ENCODE measurements at places on chromosomes 13 and 19.

- no peak for DNase-seq
Observed at GRCh38 chr13:86725105-86725504, 925.9 kb upstream of the SLITRK6 start.

DNA sequence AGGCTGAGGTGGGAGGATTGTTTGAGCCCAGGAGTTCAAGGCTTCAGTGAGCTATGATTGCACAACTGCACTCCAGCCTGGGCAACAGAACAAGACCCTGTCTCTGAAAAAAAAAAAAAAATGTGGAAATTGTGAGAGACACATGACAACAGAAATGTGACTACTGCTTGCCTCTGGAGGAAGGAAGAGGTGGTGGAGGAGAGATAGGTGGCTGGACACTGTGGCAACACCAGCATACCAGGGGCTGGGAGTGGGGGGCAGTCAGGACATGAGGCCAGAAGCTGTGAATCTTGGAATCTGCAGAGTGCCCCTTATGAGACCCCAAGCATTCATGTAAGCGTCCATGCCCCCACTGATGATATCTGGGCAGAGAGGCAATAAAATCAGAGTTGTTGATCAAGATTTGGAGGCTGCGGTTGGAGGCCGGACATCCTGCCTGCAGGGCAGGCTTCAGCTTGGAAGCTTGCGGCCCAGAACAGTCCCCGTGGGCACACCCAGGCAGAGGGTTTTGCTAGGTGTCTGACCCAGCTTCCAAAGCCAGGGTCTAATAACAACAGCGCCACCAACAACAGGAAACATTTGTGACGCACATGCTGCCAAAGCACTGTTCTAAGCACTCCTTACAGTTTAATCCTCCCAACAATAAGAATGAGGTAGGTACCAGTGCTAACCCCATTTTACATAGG lies 16.9 kb downstream of the FAM187B start:
- DNase-seq, result peak; percentile 56

DNA sequence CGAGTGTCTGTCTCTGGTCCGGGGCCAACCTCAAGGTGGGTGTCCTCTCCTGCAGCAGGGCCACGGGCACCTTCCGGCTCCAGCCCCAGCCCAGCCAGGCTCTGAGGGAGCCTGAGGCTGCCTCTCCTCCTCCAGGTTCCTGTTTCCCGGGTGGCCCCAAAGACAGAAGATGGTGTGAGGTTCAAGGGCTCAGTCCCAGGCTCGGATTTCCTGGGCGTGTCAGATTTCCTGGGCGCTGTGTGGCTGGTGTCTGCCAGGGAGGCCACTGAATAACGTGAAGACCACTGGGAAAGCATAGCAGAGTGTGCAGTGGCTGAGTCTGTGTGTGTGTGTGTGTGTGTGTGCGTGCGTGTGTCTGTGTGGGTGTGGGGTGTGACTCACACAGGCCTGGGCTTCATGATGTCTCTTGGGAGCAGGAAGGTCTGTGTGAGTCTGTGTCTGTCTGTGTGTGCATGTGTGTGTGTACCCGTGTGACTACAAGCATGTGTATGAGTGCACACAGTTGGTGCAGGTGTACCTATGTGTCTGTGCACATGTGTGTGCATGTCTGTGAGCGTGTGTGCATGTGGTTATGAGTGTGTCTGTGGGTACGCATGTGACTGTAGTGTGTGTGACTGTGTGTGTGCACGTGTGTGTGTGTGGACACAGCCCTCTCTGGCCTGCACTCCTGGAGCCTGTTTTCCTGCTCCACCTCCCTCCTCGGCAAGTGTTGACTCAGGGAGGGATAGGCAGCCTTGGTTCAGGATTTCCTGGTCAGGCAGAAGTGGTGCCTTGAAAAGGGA lies 28.3 kb downstream of the CEBPA start:
- DNase-seq, result no peak

GRCh38 chr13:41418027-41418426 lies 39.3 kb upstream of the RGCC start:
- no peak for DNase-seq

GRCh38 chr13:95642028-95642621 lies 2.4 kb downstream of the DZIP1 start:
- no peak for DNase-seq

DNA sequence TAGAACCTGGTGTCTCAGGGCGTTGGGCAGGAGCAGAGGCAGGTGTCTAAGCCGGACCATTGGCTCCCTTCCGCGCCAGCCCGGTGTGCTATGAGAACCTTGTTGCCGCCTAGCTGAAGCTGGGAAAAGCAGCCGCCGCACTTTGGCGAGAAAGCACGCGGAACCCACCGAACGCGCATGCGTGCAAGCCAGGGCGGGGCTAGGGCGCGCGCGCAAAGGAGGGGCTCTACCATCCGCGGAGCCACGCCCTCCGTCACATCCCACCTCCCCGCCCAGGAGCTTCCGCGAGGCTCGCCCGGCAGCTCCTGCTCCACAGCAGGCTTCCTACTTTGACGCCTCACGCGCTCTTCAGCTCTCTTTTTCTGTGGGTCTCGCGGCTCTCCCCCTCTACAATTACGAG lies 51.3 kb downstream of the WDR87 start:
- no peak for DNase-seq

DNA sequence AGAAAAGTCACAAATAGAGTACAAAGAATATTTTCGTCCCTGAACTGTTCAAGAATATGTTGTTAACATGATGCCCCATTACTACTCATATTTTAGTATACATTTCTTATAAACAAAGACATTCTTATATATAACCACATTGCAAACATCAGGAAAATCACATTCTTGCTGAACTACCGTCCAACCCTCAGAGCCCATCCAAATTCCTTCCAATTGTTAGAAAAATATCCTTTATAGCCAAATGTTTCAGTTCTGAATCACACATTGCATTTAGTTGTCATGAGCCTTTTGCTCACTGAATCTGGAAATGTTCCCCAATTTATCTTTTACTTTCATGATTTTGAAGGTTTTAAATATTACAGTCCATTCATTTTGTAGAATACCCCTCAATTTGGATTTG lies 467.8 kb upstream of the ARGLU1 start:
- DNase-seq, result no peak

DNA sequence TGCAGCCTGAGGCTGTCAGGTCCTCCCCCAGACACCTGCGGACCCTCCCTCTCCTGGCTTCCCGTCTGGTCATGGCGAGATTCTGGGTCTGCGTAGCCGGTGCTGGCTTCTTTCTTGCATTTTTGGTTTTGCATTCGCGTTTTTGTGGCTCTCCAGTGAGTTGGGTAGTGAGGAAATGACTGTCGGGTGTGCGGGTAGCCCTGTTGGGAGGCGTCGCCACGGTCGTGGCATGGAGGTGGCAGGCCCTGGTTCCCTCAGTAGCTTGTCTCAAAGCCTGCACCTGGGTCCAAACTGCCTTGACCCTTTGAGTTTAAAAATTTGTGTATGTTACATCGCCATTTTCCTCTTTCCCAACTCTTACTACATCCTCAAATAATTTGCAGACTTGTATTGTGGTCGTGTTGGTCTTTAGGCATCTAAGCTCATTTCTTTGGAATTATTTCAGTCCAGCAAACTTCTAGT lies 344 bp downstream of the NHLRC3 start:
- DNase-seq, result peak; percentile 27

DNA sequence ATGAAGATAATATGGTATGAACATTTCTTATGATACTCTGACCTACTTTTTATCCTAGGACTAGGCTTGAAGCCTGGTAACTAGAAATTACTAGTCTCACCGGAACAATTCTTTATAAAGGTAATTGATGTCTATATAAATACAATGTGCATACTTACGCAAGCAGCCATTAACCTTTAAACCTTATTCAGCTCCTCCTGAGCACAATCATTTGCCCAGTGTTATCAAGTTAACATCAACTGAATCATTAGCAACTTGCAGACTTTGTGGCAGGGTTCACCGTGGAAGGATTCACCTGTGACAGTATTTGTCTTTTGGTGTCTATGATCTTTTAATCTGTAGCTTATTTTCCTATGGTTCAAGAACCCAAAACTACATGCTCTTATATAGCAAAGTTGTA lies 508.6 kb upstream of the KLHL1 start:
- DNase-seq, result no peak

DNA sequence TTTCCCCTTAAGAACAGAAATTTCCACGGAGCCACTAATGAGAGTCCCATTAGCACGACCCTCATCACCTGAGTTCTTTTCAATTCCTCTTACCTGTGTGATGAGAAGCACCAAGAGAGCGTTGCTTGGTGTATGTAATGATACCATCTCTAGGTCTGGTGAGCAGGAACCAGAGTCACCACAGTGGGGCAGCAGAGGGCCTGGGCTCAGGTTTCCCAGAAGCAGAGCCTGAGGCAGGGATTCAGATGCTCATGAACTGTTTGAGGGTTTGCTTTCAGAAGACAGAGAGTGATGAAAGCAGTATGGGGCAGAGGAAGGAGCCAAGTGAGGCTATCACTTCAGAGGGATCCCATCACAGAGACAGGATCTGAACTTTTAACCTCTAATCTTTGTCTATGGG lies 3.1 kb upstream of the PTPRH start:
- DNase-seq, result no peak

- DNase-seq, result no peak
Observed at GRCh38 chr19:22893855-22894270, 61.8 kb downstream of the ZNF723 start.

GRCh38 chr13:31029102-31029501 lies 96.6 kb downstream of the TEX26 start:
- DNase-seq, result no peak

- no peak for DNase-seq
Observed at GRCh38 chr13:83215627-83216026, 666.6 kb downstream of the SLITRK1 start.

- no peak for DNase-seq
Observed at GRCh38 chr13:102291587-102292218, 110.1 kb downstream of the FGF14 start.

DNA sequence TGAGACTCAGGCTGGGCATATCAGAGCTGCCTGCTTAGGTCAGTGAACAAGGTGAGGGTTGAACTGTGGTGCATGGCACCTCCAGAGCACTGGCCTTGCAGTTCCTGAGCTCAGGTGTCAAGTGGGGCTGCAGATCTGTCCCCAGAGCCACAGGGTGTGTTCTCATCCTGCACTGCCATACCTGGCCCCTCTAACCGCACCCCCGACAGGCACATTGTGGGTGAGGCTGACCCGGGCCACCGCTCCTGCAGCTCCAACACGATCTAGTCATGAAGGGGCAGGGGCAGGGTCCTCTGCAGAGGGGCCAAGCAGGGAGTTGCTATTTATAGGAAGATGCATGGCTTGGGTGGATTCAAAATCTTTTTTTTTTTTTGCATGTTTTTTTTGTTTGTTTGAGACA lies 16.7 kb upstream of the CRTC1 start:
- DNase-seq, result no peak
